ENCODE measurements at places on chromosomes 12 and 14.

DNA sequence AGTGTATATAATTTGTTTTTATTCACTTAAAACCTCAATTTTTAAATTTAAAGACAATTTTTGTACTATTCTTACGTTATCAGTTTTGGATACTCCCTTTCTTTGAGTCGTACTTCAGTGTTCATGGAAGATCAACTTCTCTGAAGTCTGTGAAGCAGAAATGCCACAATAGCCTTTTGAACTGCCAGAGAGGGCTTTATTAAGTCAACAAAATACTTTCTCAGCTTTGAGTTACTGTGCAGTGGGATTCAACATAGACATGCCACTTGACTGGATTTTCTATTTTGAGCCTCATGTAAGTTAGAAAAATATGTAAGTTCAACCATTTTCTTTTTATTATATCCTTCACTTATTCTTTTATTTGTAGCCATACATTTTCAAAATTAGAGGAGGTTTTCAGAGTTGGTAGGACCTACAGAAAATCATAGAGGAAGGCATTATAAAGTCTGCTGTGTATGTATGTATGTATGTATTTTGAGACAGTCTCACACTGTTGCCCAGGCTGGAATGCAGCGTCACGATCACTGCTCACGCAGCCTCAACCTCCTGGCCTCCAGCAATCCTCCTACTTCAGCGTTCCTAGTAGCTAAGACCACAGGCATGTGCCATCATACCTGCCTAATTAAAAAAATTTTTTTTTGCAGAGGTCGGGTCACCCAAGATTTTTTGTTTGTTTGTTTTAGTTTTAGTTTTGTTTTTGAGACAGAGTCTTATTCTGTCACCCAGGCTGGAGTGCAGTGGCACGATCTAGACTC lies 31.3 kb upstream of the BCAT1 start:
- no peak for DNase-seq

GRCh38 chr12:15919418-15919817 lies 8.3 kb downstream of the DERA start:
- no peak for DNase-seq

GRCh38 chr14:104105822-104106470 lies 20.4 kb downstream of the ASPG start:
- no peak for DNase-seq

DNA sequence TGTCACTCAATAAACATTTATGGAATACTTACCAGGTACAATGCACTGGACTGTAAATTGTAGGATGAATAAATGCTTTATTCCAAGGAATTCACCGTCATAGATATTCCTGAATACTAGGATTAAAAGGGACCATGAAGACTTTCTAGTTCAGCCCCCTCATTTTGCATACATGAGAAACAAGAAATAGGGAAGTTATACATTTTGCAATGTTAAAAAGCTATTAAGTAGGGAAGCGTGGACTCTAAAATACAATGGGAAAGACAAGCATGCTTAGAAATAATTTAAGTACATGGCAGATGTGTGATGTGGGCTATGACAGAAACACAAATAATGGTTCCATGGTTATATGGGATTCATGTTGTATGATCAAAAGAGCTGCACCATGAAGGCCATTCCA lies 89.4 kb upstream of the SYT10 start:
- no peak for DNase-seq

GRCh38 chr14:23365732-23366425 lies 907 bp upstream of the EFS start:
- DNase-seq, result no peak

DNA sequence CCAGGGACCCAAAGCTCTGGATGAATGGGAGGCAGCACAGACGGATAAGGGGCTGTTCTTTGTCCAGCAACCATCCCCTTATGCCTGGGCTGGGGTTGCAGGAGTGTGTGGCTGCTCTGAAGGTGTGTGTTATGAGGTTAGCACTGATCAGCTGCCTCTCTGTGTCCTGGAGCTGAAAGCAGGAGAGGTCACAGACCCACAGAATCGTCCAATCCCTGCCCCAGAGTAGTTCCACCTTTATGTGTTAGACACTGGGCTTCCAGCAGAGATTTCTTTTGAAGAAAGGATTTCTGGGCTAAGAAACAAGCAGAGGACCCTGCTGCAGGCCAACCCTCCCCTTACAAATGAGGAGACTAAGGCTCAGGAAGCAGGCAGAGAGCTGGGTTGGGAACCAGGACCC lies 62.4 kb downstream of the ARL6IP4 start:
- DNase-seq, result no peak

- DNase-seq, result no peak
Observed at GRCh38 chr12:12818701-12819100, 5.6 kb downstream of the DDX47 start.

- DNase-seq, result no peak
Observed at GRCh38 chr12:6970096-6970527, 352 bp downstream of the PHB2 start.

DNA sequence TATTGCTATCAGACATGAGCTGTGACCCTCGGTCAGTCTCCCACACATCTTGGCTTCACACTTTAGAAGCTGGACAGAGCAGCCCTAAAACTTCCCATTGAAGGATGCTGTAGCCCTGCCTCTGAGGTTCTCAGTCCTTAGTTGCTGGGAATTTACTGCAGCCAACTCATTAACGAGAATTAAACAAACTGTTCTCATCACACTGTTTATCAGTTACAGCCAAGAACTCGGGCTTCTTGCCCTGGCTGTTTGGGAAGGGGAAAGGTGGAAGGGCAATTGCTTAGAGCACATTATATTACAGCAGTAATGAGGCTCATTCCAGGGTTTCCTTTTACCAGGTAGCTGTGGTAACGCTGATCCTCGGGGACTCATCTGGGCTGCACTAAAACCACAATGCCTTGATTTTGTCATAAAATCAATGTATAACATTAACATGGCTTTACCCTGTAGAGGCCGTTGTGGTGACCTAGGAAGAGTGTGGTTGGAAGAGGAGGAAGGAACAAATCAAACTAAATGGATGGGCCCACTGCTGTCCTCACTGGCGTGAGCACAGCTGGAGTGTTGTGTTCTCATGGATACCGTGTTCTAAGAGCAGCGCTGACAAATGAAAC lies 87.1 kb downstream of the GPR135 start:
- no peak for DNase-seq

DNA sequence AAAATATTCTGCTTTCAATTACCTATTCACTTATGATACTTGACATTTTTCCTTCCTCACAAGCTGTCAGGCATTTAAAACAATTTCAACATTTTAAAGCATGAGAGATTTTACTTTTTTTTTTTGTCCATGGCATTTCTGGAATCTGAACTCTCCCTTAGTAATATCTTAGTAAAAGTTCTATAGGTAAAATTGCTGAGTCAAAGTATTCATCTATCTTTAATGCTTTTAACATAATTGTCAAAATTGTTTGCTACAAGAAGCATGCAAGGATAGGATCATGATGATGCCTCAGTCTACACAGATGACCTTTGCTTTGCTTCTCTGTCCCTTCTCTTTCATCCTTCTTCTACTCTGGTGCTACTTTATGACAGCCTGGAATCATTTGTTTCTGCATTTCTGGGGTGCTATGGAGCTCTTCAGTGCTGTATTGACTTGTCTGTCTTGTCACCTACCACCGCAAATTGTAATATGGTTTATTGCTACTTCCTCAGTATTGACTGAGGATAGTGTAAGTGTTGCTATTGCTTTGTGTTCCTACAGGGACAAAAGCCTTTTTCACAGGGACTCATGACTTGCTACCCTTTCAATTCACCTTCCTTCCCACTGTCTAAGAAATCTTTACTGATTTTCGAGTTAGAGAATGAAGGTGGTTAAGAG lies 589.8 kb upstream of the ATP2B1 start:
- DNase-seq, result no peak
